ENCODE measurements at places on chromosomes 4 and X. TPM values are rescaled to one million over a fixed set of nuclear protein-coding genes. Genes with fewer than 3 reads are reported as not detected.

MAOB gene
- total RNA-seq = not detected

ADGRG2 gene
- total RNA-seq = not detected

MAGEA11 gene
- total RNA-seq = not detected

ZNF518B gene
- total RNA-seq = 23.5 TPM

PWWP3B gene
- not detected for total RNA-seq

GRCh38 chr4:182425302-182425701, 182.1 kb downstream of the TENM3 start:
- no peak for DNase-seq

DNA sequence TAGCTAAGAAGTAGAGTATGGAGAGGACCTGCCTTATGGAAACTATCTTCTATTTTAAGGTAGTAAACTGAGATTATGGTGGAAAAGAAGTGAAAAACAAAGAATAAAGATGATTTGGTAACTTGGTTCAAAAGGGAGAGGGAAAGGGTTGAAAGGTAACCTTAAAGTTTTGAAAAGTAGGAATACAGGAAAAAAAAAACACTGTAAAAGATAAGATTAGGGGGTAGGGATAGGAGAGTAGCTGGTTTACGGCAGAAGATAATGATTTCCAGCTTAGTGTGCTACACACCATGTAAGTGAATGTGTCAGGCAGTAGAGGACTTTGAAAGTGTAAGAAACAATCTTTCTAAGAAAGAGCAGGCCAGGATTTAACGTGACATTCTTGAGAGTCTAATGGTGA, 35.3 kb downstream of the FAM13A start:
- no peak for DNase-seq

DNA sequence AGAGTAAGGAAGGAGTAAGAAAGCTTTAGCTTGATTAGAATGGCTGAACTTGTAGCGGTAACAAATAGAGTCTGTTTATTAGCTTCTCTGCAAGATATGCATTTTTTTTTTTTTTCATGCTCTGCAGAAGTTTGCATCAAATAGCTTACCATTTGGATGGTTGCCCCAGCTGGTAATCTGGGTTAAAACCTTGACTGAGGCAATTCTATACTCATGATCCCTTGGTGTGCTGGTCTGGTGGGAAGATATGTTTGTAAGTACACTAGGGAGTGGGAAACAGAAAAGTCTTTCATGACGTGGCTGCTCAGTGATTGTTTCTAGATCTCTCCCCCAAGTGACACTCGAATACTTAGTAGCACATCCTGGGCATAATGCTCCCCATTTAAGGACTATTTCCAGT, 32.1 kb downstream of the SEPTIN11 start:
- DNase-seq = no peak

DNA sequence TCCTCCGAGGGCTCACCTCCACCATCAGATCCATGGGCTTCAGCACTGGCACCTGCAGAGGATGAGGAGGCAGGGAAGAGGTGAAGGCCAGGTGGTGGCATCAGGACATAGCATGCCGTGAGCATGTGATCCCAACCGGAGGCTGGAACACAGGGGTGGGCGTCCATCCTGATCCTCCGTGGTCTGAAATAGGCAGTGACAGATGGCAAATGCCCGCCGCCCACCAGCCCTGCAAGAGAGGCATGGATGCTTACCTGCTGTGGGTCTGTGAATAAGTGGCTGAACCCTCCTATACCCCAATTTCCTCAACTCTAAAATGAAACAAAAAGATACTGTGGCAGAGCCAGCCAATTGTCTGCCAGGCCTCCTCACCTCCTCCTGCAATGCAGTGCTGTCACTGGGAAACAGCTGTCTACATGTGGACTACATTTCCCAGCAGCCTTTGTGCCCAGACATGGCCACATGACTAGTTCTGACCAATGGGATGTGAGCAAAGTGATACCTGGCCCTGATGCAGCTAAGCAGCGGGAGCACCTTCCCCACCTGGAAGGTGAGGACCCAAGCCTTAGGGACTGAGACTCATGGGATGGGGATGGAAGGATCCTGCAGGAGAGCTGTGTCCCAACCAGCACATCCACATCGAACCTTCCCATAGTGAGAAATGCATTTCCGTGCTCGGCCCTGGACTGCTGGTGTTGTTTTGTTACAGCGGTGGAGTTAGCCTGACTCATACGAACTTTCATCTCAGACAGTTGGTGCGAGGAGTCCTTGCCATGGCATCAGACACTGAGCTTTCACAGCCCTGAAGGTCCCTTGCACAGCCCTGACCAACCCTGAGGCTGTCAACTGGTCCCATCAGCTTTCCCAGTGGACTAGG, 99.5 kb downstream of the PPP2R2C start:
- peak; percentile 39 for DNase-seq

DNA sequence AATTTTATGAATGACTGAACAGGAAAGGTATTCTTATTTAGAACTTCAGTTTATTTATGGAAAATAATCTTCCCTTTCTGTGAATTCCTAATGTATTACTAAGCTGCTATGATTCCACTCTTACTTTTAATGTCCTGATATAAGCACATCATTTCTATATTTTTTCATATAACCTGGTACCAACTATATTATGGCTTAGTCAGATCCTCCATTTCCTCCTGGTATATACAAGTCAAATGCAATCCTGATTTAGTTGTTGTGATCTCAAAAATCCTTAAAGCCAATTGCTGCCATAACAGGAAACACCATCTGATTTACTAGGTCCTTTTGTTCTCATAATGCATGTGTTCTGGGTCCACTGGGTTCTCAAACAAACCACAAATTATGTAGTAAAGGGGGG, 26.8 kb downstream of the TRMT2B start:
- DNase-seq = no peak

DNA sequence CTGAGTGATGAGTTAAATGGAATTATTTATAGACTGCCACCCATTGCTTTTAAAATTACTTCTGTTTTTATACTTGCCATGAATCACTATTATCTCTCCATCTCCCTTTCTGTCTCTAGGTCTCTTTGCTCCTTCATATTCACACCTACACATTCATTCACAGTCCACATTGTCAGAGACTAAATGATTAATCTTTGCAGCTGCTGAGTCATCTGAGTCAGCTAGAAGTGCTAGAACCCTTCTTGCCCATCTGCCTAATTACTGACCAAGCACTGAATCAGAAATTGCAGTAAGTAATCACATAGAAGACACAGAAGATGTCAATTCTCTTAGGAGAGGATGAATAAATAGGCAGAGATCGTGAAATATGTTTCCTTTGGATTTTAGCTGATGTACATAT, 31.6 kb upstream of the RPS6KA6 start:
- DNase-seq = no peak

DNA sequence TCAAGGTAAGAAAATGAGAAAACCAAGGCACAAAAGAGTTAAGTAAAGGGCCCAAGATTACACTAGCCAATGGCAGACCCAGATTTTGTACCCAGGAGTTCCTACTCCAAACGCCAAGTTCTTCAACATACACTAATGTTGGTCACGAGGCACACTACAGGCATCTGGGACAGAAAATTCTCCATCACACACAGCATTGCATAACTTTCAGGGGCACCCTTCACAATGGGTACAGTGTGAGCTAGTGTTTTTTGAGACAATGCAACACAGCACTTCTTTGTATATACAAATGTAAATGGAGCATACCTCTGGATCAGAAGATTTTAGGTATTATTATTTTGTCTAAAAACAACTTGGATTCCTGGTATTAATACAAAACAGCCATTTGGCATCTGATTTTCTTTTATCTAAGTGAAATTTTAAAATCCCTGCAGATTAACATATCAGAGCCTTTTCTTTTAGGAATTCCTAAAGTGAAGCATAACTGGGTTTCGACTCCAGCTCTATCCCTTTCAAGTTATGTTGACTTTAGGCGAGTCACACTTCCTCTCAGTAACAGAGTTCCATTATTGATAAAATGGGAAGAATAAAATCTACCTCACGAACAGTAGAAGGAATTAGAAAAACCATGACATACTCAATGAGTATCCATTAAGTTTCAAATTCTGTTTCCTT, 41.1 kb downstream of the ADGRA3 start:
- no peak for DNase-seq

- no peak for DNase-seq
These were observed 55.3 kb upstream of the SLC25A43 start for GRCh38 chrX:119343856-119344255.

DNA sequence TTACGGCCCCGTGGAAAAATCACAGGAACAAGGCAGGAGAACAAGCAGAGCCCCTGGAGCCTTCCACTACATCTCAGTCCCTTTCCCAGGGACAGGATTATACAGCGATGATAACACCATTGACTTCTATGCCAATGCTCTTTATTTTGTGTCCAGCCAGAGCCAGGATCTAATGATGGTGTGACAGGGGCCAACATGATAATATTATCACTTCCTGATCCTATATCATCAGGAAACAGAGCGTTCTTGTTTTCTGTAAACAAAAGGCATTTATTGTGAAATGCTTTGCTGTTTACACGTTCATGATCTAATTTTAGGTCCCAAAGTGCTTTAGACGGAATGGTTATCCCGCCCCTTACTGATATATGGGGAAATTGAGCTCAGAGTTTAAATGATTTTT, 12.8 kb downstream of the TMPRSS11E start:
- no peak for DNase-seq

All from activated CD4-positive, alpha-beta memory T cell treated with anti-CD3 and anti-CD28 coated beads, Interleukin-2, amount 10 ng/mL, durations not matched to agents 7 days and 5 days (primary cell).